DND-41 (cell line): ENCODE measurements at places on chromosomes 6 and 20.

DNA sequence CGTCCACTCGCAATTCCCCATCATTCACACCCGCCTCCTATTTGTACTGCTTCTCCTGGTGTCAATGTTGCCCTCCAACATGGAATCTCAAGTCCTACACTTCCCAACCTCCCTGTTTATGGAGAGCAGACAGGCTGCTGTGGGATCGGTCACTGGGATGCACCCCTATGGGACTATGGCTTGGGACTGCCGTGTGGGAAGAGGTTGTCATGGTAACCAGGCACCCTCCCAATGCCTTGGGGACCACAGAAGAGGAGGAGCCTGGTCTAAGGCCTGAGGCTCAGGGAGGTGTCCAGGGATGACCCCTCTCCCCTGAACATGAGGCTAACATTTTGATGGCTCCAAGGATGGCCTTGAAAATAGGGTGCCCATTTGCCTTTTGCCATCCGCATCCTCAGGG, 116.6 kb upstream of the CST7 start:
- H3K4me1 ChIP-seq = no peaks in the 10 kb centered on the region
- no peak overlapping the region for H3K4me3 ChIP-seq
- no peaks in the 10 kb centered on the region for H3K27me3 ChIP-seq
- no peak for DNase-seq

- H3K27me3 ChIP-seq = no peaks in the 10 kb centered on the region
- no peaks in the 10 kb centered on the region for H3K36me3 ChIP-seq
- DNase-seq = no peak
- no peak overlapping the region for H3K27ac ChIP-seq
Measured at GRCh38 chr20:22241609-22242008, 342.8 kb downstream of the FOXA2 start.

DNA sequence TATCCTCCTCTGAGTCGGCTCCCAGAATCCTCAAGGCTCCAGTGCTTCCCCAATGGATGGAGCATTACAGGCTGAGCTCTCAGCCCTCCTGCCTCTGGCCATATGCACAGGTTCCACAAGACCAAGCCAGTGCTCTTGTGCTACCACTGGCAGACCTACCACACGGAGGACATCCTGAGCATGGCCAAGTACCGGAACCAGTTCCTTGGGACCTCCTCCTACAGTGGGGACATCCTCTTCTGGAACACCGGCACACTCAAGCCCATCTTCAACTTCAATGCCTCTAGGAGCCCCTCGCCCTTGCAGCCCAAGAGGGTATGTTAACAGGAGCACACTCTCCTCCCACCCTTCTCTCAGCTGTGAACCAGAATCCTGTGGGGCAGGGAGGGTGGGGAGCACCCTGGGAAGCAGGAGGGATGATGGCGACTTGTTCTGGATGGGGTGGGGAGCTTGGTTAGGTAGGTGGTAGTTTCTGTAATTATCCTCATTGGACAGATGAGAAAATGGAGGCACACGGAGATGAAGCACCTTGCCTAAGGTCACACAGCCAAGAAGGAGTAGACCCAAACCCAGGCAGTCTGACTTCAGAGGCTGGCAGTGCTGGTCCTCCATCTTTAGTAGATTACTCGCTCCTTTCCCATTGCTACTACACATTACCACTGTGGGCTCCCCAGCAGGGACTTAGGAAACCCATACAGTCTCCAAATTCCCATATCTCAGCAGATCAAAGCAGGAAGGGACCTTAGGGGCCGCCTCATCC, 58.6 kb downstream of the EFCAB8 start:
- DNase-seq = peak; percentile 2
- H3K36me3 ChIP-seq = no peaks in the 10 kb centered on the region
- no peaks in the 10 kb centered on the region for H3K27me3 ChIP-seq
- H3K27ac ChIP-seq = no peak overlapping the region
- no peak overlapping the region for H3K4me3 ChIP-seq
- no peaks in the 10 kb centered on the region for H3K4me1 ChIP-seq

GRCh38 chr6:56079751-56080540, 167.4 kb downstream of the COL21A1 start:
- H3K36me3 ChIP-seq = no peaks in the 10 kb centered on the region
- no peak for DNase-seq
- no peaks in the 10 kb centered on the region for H3K27me3 ChIP-seq
- no peak overlapping the region for H3K27ac ChIP-seq

DNA sequence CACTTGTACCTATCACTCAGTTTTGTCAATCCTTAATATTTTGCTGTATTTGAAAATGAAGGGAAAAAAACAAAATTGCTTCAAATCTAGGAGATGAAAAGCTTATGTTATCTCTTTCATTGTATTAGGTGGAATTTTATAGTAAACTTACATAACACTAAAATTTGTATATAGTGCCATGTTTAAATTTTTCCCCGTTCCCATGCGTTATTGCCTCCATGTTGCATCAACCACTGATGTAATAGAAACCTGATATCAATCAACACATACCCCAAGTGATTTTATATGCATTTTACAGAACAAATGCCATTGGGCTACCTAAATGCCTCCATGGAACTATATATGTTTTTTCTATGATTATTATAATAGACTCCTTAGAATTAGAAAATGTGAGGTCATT, 14.8 kb upstream of the TREM2 start:
- H3K4me1 ChIP-seq = 0 out of 2 replicates have a peak, but pooled peaks cover 12% of the 10 kb centered on the region
- H3K27me3 ChIP-seq = no peaks in the 10 kb centered on the region
- no peak overlapping the region for H3K27ac ChIP-seq
- no peaks in the 10 kb centered on the region for H3K36me3 ChIP-seq
- no peak for DNase-seq
- H3K4me3 ChIP-seq = no peak overlapping the region

DNA sequence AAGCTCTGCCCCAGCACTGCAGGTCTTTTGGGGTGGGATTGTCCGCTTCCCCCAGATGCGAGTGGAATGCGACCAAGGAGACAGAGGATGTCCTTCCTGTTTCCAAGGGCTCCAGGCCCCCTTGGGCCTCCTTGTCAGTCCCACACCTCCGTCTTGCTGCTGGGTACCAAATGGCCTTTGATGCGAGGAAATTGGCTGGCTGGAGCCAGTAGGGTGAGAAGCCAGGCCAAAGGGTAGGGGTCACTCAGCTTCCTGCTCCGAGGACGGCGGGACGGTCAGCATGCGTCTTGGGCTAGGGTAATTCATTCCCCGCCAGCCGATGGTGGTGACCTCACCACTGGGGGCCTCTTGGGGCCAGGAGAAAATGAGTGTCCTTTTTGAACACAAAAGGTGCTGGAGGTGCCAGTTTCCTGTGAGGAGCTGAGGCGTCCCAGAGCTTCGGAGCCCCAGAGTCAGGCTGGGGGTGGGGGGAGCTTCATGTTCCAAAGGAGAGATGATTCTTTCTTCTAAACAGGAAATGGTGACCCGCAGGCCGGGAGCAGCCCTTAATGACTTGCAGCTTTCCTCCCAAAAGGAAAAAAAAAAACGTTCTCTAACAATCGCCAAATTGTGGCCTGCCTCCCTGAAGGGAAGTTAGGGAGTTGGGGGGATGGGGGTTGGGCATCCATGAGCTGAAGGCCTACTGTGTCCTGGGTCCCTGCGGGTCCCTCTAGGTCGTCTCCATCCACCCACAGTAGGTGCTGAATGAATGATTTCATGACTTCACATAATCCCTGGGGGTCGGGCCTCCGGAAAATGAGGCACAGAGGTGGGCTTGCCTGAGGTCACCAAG, 6.7 kb downstream of the SNAI1 start:
- peaks cover 2% of the 10 kb centered on the region for H3K27me3 ChIP-seq
- no peaks in the 10 kb centered on the region for H3K4me1 ChIP-seq
- DNase-seq = no peak
- no peaks in the 10 kb centered on the region for H3K36me3 ChIP-seq

DNA sequence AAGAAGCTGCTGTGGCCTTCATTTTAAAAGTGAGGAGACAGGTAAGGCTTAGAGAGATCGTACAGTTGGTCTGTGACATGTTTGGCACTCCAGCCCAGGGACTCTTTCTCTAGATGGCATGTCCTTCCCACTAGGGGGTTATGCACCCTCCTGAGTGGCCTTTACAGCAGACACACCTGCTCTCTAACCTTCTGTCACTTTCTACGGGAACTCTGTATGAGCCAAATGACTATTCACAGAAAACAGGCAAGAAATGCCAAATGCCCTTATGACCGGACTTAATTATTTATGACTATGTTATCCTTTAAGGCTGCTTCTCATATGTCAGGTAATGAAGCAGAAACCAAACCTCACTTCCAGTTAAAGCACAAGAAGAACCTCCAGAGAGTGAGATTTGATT, 91.2 kb downstream of the MAP3K5 start:
- H3K4me1 ChIP-seq = no peaks in the 10 kb centered on the region
- H3K36me3 ChIP-seq = no peaks in the 10 kb centered on the region
- no peak overlapping the region for H3K27ac ChIP-seq
- H3K4me3 ChIP-seq = no peak overlapping the region
- no peak for DNase-seq

GRCh38 chr20:11001764-11002540, 328.2 kb upstream of the JAG1 start:
- H3K36me3 ChIP-seq = no peaks in the 10 kb centered on the region
- no peaks in the 10 kb centered on the region for H3K27me3 ChIP-seq
- no peak overlapping the region for H3K27ac ChIP-seq
- DNase-seq = no peak

DNA sequence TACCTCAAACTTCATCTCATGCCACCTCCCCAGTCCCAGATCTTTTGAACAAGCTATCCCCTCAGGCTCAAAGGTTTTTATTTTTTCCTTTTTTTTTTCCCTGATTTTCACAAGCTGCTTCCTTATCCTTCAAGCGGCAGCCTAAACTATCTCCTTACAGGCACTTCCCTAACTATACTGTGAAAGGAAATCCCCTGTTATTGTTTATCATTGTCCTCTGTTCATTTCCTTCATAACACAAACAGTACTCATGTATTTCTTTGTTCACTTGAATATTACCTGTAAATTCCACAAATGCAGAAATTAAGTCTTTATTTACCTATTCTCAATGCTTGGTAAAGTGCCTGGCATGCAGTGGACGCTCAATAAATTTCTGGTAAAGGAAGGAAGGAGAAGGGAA, 48.9 kb downstream of the ME1 start:
- H3K27ac ChIP-seq = no peak overlapping the region
- H3K27me3 ChIP-seq = no peaks in the 10 kb centered on the region
- no peaks in the 10 kb centered on the region for H3K36me3 ChIP-seq
- no peak overlapping the region for H3K4me3 ChIP-seq

GRCh38 chr20:12970372-12970821, 38.4 kb upstream of the SPTLC3 start:
- H3K4me1 ChIP-seq = no peaks in the 10 kb centered on the region
- no peaks in the 10 kb centered on the region for H3K36me3 ChIP-seq
- peak; percentile 12 for DNase-seq
- no peak overlapping the region for H3K4me3 ChIP-seq

DNA sequence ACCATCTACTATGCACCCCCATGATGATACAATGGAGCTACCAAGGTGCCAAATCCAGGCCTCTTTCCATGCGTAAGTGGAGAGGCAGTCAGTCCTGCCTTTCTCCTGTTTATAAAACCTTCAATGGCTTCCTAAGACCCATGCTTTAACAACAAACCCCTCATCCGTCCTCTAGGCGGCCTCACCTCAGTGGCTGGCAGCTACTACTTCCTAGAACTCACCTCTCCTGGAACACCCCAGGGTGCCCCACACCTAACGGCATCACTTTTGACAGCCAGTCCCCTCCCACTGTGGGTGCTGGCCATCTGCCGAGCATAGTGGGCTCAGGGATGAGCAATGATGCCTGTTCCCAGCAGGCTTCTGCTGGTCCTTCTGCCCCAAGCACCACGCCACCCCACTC, 80.0 kb upstream of the TAB2 start:
- peaks cover 32% of the 10 kb centered on the region for H3K4me1 ChIP-seq
- DNase-seq = no peak
- no peaks in the 10 kb centered on the region for H3K36me3 ChIP-seq

DNA sequence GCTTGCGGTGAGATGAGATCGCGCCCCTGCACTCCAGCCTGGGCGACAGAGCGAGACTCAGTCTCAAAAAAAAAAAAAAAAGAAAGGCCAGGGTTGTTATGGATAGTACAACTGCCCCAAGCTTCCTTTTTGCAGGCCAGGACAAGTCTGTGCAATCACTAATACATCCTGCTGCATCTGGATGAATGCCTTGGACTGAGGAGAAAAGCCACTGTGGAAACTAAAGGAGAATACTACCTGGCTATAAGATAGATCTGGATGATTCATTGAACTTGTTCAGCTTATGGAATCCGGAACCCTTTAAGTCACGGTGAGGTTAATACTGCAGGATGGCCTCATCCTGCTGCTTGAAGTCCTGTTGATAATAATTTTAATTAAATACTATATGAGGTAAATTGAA, 278.2 kb downstream of the TFAP2A start:
- DNase-seq = no peak
- H3K27ac ChIP-seq = no peak overlapping the region
- peaks cover 2% of the 10 kb centered on the region for H3K27me3 ChIP-seq
- no peaks in the 10 kb centered on the region for H3K36me3 ChIP-seq
- no peak overlapping the region for H3K4me3 ChIP-seq

GRCh38 chr6:69305456-69305855, 491.4 kb downstream of the LMBRD1 start:
- H3K27ac ChIP-seq = no peak overlapping the region
- no peak overlapping the region for H3K4me3 ChIP-seq
- no peaks in the 10 kb centered on the region for H3K4me1 ChIP-seq
- DNase-seq = no peak
- H3K27me3 ChIP-seq = no peaks in the 10 kb centered on the region

DNA sequence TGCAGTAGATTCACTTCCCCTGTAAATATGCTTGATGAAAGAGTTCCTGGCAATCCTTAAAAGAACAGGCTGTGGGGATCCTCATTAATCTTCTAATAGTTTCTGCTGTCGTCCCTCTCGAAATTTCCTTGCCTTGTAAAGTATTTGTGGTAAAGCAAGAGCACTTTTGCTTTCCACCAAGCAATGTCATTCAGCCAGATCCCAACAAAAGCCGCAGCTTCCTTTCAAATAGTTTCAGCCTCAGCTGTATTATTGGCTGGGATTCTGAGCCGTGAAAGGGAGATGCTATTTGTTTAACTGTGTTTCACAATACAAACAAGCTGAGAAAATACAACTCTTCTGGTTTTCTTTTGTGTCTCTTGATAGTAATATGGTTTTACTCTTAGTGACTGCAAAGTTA, 48.9 kb upstream of the EPHA7 start:
- H3K4me3 ChIP-seq = no peak overlapping the region
- H3K27me3 ChIP-seq = no peaks in the 10 kb centered on the region
- H3K36me3 ChIP-seq = no peaks in the 10 kb centered on the region
- DNase-seq = no peak

GRCh38 chr20:23667666-23668065, 21.2 kb downstream of the CST4 start:
- no peak overlapping the region for H3K27ac ChIP-seq
- no peak overlapping the region for H3K4me3 ChIP-seq
- H3K27me3 ChIP-seq = peaks cover 3% of the 10 kb centered on the region
- no peaks in the 10 kb centered on the region for H3K36me3 ChIP-seq
- no peak for DNase-seq
- no peaks in the 10 kb centered on the region for H3K4me1 ChIP-seq

- peaks cover 10% of the 10 kb centered on the region for H3K27me3 ChIP-seq
- no peaks in the 10 kb centered on the region for H3K4me1 ChIP-seq
- H3K27ac ChIP-seq = no peak overlapping the region
- no peak for DNase-seq
Measured at GRCh38 chr6:110331390-110331789, 26.8 kb downstream of the METTL24 start.
